ENCODE measurements at places on chromosomes 4 and X.
A peak's percentile ranks its signal among the peaks of the same experiment; 100 is the strongest.

GRCh38 chrX:118763489-118763888, 36.1 kb downstream of the IL13RA1 start:
- DNase-seq = no peak

DNA sequence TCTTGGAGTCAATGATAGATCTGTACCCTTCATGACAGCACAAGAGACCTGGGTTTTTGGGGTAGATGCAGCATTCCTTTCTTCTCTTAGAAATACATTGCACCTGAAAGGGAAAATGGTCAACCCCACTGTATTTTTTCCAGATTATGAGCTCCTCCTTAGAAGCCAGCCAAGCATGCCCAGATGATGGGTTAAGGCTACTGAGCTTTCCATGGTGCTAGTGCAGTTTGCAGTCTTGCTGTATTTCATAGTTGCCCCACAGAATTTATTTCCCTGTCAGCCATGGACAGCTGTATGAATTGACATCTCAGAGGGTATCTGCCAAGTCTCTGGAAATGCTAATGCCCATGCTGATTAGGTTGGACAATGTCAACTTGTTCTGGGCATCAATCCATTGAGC, 73.7 kb upstream of the H2AZ1 start:
- DNase-seq = no peak

DNA sequence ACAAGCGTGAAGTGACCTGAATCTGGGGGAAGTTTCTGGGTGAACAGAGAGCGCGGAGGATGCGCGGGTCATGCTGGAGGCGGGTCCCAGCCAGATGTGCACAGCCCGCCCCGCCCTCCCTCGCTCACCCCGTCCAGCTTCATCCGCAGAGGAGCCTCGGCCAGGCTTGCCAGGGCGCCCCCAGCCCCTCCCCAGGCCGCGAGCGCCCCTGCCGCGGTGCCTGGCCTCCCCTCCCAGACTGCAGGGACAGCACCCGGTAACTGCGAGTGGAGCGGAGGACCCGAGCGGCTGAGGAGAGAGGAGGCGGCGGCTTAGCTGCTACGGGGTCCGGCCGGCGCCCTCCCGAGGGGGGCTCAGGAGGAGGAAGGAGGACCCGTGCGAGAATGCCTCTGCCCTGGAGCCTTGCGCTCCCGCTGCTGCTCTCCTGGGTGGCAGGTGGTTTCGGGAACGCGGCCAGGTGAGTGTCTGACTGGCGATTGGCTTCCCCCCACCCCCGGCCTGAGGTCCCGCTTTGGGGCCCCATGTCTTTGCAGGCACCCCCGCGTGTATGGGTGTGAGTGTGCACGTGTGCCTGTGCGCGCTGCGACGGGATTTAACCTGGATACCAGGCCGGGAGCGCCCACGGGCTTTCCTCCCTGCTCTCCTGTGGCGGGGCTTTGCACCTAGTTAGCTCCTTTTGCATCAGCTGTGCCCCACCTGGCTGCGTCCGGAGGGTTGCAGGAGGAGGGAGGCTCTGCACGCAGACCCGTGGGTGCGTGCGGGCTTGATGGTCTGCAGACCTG, at the start of gene EGFL6:
EGFL6 (plus strand) TSS at position 123 of the 782 bp plus-strand sequence; CDS start at position 384, 261 bp downstream.
- no peak for DNase-seq

DNA sequence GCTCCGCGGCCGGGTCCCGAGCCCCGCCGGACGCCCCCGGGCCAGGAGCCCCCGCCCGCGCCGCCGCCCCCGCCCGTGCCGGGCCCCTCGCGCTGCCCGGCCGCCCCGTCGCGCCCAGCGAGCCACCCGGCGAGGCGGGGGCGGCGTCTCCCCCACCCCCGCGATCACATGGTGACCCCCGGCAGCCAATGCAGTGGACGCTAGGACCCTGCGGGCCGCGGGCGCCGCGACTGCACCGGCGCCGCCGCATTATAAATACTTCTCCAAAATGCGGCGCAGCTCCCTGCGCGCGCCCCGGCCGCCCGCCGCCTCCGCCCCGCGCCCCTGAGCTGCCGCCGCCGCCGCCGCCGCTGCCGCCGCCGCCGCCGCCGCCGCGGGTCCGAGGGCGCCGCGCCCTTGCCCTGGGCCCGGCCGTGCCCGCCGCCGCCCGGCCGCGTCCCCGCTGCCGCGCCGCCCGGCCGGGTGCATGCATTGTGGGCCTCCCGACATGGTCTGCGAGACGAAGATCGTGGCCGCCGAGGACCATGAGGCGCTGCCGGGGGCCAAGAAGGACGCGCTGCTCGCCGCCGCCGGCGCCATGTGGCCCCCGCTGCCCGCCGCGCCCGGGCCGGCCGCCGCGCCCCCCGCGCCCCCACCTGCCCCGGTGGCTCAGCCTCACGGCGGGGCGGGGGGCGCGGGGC, at the start of gene NAT8L:
NAT8L (plus strand) TSS at position 282 of the 680 bp plus-strand sequence; CDS start at position 467, 185 bp downstream.
- DNase-seq = peak; percentile 49

DNA sequence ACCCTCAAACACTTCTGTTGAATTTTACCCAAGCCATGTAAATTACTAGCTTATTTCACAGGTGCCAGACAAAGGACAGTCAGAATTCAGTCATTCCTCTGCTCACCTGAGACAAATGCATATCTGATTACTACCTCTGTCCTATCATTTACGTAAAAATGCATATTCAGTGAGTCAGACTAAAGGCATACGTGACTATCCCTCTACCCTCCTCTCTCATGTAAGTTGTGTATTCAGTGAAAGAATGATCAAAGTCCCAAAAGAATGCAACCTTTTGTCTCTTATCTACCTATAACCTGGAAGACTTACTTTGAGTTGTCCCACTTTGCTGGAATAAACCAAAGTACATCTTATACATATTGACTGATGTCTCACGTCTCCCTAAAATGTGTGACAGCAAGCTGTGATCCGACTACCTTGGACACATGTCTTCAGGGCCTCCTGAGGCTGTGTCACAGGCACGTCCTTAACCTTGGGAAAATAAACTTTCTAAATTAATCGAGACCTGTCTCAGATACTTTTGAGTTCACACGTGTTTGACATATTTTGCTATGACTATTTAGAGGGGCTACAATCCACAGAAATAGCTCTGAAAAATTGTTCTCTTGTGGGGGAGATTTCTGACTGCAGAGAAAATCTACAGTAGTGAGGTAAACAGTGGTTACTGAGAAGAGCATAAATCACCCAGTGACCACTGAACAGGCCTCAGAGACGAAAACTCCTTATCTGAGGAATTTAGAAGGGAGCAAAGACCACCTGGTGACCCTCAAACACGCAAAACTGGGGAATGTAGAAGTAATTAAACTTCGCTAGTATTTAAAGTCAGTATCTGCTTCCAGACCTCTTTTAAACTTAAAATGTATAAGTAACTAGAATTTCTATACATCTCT, 1575.8 kb downstream of the STIM2 start:
- DNase-seq = no peak

DNA sequence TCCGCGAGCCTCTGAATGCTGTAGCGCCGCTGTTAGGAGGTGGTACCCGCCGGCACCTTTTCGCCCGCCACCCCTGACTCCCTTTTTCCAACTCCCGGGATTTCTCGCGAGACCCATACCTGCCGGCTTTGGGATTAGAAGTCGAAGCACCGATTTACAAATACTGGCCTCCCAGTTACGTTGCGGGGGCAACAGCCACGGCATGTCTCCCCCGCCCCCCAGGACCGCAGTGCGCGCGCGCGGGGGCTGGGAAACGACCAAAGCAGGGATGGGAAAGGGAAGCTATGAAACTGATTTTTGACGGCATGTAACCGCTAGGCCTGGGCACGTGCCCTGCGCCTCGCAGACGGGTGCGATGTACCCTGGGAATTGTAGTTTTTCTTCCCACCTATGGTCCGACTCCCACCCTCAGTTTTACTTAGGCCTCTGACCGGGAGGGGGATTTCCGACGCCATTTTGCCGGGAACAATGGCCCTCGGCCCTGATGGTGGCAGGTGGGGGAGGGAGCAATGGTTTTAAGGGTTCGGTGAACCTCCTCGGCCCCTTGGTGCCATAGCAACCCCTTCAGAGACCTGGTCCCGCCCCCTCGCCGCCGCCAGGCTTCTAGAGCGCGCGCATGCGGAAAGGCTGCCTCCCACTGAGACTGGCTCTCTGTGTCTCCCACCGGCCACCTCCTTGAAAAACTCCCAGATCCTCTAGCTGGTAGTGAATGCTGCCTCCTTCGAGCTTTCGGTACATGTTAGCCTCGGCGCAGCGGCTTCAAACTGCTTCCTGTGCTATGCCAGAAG, 772 bp upstream of the WNK3 start:
- DNase-seq = peak; percentile 63

DNA sequence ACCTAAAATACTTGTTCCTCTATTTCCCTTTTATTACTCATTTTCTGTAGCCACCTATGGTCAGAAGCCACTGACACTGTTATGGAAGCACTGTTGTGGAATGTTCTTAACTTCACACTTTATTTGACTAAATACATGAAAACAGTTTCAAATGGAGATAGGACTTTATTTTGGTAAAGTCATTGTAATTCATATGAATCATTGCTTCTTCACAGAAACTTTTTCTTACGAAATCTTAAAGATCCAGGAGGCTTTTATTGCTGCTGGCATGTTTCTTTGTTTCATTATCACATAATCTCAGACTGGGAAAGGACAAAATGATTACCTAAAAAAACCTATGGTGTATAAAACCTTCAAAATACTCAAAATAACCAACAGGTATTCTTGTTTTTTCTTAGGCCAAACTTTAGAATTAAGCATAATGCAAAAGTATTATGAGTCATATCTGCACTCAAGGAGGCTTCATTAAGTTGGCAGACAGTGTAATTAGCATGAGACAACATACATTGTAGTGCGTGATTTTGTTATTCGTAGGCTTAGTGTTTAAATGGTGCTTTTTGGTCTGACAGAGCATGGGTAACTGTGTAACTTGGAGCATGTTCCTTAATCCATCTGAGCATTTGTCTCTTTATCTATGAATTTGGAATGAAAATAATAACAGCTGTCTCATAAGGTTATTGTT, 58.0 kb downstream of the SH3BGRL start:
- DNase-seq = no peak

DNA sequence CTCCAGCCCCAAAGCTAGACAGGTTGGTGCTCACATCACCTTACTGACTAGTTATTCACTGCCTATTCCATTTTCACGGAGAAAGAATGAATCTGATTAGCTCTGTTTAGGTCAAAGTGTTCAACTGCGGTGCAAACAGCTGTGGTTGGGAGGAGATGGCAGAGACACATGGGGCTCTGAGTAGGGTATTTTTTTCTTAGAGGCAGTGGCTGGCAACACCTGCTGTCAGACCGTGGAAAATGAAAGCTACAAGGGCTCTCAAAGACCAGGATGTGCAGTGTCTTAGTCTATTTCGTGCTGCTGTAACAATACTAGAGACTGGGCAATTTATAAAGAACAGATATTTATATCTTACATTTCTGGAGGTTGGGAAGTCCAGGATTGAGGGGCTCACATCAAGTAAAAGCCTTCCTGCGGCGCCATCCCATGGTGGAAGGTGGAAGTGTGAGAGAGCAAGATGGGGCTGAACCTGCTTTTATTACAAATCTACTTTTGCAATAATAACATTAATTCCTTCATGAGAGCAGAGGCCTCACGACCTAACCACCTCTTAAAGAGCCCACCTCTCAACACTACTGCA, 10.6 kb downstream of the NYX start:
- DNase-seq = no peak

GRCh38 chr4:22410645-22411247, 105.1 kb downstream of the ADGRA3 start:
- no peak for DNase-seq

DNA sequence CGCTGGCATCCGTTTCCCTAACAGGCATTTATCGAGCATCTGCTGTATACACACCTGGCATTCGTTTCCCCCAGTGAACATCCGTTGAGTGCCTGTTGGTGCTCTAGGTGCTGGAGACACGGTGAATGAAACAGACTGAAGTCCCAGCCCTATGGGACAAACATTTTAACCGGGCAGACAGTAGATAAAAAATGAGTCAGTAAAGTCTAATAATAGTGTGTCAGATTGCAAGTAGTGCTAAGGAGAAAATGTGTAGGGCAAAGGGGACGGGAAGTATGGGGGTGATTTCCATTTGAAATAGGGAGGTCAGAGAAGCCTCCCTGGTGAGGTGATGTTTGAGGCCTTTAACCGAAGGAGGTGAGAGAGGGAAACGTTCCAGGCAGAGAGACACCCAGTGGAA, 5.3 kb upstream of the EBP start:
- DNase-seq = no peak

All from urothelium cell line (cell line).